ENCODE measurements at places on chromosomes 5 and 9. TPM values are rescaled to one million over a fixed set of nuclear protein-coding genes. Genes with fewer than 3 reads are reported as not detected.

Gene PHF24
- total RNA-seq, result 0.48 TPM

Gene SPATA31E1
- total RNA-seq, result not detected

Gene ADGRD2
- 0.08 TPM for total RNA-seq

Gene LCN2
- 525 TPM for total RNA-seq

Gene ST8SIA4
- total RNA-seq, result 1.4 TPM

Gene KDM4C
- 19.2 TPM for total RNA-seq

Gene CLPTM1L
- total RNA-seq, result 39.5 TPM

Gene FAM153A
- total RNA-seq, result 3.1 TPM
